NCI-H526 treated with DMSO at 0.1 percent for 48 hours (cell line): ENCODE measurements at places on chromosomes 1 and 21.

- no peak for DNase-seq
Measured at GRCh38 chr1:230826166-230826875, 42.0 kb downstream of the C1orf198 start.

DNA sequence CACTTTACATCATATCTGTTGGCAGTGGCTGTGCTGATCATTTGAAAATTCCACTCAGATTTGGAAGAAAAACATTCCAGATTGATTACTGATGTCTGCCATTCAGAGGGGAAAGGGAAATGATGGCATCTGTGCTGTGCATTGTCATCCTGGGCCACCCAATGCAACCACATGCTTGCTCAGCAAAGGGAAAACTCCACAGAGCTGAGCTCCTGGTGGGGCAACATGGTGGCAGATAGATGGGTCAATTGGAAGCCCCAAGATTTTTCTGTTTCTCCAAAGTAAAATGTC, 11.8 kb downstream of the OXCT2 start:
- no peak for DNase-seq

DNA sequence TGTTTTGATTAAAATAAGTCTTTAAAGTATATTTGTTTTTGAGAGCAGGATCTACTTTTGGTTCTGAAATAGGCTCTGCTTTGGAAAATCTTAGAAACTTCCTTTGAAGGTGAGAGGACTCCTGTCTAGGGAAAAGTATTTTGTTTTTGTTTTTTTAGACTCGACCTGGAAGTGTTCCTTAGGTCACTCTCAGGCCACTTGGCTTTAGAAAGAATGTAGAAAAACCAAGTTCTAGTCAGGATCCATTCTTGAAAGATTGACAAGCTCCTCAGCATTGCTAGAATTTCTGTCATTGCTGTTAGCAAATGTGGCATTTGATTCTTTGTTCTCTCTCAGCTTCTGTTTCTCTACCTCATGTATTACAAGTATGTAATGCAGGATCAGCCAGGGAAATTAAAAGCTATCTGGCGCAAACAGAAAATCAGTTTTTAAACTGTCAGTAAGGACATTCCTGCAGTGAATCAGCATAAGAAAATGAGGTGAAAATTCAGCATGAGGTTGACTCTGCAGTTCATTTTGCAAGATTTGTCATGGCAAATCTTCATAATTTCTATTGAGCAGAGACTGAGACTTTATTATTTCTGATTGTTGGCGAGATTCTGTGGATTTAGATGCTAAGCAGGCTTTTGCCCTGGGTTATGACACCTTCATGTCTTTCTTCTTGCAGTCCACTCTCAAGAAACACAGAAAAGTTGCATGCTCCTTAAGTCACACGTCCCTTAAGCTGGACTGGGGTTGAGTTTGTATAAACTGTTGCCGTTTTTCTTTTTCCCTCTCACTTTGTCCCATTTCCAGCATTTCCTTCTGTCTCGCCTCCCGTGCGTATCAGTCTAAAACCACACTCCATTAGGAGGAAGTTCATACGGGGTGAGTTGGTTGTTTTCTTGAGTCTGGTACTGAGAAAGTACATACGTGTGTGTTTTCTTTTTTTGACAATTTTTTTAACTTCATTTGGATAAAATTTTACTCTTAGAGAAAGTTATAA, 12.6 kb downstream of the NTPCR start:
- DNase-seq: no peak

DNA sequence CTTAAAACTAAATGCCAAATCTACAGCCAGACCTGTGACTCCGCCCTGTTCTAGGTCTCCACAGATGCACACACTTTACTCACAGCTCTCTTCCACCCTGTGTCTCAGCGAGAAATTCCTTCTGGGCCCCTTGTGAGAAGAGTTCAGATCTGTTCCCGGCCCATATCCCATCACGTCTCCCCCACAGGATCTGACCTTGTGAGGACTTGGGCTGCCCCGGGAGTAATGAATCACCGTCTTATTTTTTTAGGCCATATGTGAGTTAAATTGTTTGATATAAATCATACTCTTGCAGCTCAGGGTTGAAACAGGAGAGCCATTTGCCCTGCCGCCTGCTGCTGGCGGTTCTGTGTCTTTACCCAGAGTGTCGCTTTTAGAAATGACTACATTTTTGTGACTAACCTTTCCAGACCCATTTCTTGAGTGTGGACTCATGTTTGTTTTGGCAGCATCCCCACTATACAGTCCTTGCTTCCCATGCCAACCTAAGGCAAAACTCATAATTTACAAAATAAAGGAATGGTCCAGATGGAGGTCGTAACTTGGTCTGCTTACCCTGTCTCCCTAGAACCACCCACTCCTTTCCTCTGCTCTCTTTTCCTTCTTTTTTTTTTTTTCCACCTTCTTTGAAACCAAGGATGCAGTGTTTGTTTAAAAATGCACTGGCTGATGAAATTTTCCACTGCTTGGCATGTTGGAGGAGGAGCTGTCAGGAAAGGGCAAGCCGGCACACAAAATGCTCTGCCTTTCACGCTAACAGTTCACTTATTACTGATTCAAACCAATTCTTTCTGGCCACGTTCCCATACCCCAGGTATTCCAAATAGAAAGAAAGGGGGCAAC, 98.0 kb upstream of the C1orf105 start:
- DNase-seq: no peak

DNA sequence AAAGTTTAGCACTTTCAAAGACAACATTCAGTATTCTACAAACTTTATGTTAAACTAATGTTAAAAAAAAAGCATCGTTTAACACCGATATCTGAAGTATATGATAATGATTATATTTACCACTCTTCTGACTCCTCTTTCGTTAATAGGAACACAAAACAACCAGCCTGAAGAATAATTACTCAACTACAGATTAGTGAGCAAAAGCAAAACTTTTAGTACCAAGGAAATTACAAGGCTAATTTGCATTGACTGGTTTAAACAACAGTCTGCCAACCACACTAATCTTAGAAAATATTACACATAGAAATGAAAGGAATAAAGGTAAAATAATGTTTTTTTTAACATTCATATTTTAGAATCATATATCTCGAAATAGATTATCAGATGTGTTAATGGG, 500.7 kb downstream of the LMO4 start:
- no peak for DNase-seq
